ENCODE measurements at places on chromosomes 3 and 15. TPM values are rescaled to one million over a fixed set of nuclear protein-coding genes. Genes with fewer than 3 reads are reported as not detected.

ZNF774 gene
- 4.2 TPM for polyA plus RNA-seq

SLC28A1 gene
- 1.3 TPM for polyA plus RNA-seq

APOD gene
- 235 TPM for polyA plus RNA-seq

DNA sequence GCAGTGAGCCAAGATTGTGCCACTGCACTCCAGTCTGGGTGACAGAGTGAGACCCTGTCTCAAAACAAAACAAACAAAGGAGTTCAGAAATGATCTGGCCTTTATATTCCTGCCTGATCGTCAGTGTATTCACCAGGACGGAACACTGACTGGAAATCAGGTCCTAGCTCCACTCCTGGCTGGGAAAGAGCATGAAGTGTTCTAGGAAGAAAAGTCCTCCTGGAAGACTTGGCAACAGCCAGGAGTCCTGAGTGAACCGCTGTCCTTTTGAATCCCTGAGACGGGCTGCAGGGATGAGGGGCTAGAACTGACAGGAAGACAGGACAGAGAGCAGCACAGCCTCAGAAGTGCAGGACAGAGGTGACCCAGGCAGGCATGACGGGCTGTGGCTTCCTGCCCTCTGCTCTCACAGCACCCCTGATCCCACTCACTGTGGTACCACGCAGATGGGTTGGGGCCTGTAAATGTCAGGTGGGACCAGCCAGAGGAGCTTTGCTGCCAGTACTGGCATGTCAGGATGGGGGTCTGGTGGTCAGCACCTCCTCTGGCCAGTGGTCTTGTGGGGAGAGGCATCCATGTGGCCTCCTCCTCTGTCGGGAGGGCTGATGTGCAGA lies 23.5 kb downstream of the FAN1 start:
- no peak for DNase-seq

DNA sequence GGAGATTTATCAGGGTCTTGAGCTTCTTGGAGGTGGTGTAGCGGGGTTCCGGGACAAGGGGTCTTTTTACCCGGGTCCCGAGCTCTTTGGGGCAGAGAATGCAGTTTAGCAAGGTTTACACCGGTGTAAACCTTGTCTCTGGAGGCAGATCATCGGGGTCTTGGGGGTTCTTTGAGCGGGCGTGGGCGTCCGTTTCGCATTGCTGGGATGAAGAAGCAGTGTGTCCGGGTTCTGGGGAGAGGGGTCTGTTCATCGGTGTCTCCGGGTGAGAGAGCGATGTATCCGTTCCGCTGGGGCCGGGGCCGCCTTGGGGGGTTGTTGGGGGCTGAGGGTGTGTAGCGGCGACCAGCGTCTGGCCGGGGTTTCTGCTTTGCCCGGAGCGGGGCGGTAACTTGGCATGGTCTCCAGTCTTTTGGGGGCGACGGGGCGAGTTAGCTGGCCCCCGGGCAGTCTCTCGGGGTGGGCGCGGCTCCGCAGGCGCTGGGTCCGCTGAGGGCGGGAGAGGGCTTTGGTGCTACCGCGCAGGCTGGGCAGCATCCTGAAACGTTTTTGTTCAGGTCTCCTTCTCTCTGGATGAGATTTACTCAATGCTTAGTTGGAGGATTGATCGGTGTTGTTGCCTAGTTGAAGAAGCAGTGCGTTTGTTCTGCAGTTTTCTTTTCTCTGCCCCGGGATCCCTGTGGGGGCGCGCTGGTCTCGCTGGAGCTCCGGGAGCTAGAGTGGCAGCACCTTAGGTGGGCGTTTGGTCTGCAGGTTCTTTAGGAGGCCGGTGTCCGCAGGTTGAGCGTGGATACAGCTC lies 843 bp downstream of the GLCE start:
- DNase-seq: peak; percentile 32

- DNase-seq: no peak
Observed at GRCh38 chr3:127162947-127163645, 29.8 kb upstream of the PRR23E start.

DPH6 gene
- polyA plus RNA-seq: 7.6 TPM

- DNase-seq: no peak
Observed at GRCh38 chr3:156516961-156517360, 38.0 kb downstream of the SSR3 start.

- no peak for DNase-seq
Observed at GRCh38 chr3:36901588-36901987, 43.3 kb downstream of the TRANK1 start.

UBAP1L gene
- polyA plus RNA-seq: 0.65 TPM

DNA sequence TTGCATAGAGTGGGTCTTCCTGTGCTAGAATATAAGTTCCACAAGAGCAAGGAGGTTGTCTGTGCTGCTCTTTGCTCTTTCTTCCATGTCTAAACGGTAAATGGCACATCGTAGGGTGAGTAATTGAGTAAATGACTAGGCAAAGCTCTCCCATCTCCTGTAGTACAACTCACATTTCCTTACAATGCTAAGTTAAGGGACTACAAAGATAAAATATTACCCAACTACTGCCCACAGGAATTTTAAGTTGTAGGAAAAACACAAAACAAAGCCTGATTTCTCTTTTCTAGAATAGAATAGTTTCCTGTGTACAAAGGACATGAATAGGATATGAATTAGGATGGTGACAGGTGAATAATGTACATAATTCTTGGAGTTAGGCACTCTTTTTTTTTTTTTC lies 19.9 kb upstream of the LRIG1 start:
- DNase-seq: no peak

DNA sequence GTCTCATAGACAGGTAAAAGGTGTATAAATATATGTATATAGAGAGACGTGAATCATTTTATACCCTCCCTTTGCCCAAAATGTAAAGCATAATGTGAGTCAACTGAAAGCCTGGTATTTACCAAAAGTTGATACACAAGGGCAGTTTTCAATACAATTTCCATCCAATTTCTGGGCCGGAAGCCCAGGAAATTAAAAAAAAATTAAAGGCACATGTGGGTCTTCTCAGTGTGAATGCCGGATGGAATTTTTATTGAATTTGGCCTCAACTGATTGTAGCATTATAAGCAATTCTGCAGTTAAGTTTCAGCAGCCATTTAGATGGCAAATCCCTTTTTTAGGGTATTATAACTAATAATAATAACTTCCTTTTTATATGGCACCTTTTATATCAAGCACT lies 3.3 kb upstream of the CNTN3 start:
- no peak for DNase-seq

DNA sequence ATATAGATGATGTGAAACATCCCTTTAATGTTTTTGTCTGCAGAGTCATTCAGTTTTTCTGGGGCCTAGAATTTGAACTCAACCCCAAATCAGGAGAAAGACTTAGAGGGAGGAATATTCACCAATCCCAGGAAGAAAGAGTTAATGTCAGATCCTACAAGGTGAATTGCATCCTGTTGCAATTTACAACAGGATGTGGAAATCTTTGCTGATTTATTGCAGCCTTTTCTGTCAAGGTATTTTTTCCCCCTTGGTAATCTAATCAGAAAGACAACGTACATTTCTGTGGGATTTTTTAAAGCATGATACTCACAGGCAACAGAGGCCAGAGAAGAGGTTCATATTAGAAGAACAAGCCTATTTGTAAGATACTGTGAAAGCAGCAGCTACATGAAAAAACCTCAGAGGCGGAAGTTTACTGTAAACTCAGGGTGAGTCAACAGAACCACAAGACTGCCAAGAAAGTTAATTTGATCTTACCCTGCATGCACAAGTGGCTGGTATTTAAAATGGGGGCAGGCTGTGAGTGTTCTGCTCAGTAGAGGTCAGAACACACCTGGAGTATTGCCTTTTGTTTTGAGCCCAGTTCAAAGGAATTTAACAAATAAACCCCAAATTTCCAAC lies 531.9 kb downstream of the AGBL1 start:
- DNase-seq: no peak

DNA sequence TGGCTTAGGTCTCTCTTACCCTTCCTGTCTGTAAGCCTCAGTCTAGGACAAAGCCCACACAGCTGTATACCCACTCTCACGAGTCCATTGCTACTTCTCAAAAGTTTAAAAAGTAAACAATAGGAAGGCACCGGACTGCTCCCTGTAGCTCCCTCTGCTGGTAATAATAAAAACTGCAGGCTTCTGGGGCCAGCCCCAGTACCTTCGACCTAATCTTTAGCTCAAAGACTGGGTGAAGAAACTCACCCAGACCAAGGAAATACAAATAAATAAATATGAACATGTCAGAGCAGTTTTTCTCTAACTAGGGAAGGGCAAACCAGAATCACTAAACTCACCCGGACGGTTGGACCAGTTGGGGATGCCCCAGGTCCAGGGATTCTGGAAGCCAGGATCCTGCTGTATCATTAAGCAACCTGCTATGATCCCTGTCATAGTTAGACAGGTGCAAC lies 5.0 kb downstream of the FAM219B start:
- no peak for DNase-seq

IL5RA gene
- polyA plus RNA-seq: 0.15 TPM

GASK1A gene
- polyA plus RNA-seq: 0.48 TPM

DGKG gene
- polyA plus RNA-seq: 12.3 TPM

GRCh38 chr3:59243476-59243875 lies 193.7 kb upstream of the CFAP20DC start:
- DNase-seq: no peak

- no peak for DNase-seq
Observed at GRCh38 chr3:39445927-39446326, 21.6 kb upstream of the MOBP start.

- no peak for DNase-seq
Observed at GRCh38 chr3:127849368-127849767, 27.1 kb upstream of the MGLL start.

TLR9 gene
- 0.06 TPM for polyA plus RNA-seq

FSIP1 gene
- polyA plus RNA-seq: 1.9 TPM

DNA sequence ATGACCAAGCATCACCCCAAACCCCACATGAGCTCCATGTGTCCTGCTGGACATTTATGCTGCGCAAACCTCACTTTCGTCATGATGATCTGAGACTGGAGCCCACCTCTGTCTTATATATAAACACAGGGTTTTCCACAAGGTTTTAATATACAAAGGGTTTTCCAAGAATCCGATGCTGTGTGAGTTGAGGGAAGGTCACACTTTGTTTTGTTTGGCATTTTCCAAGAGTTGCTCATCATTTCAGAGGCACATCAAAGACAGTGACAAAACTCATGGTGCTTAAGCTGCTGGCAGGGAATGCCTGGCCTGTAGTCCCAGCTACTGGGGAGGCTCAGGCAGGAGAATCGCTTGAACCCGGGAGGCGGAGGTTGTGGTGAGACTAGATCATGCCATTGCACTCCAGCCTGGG lies 20.0 kb downstream of the EFCC1 start:
- no peak for DNase-seq

GHSR gene
- not detected for polyA plus RNA-seq

DNASE1L3 gene
- polyA plus RNA-seq: 3.1 TPM

GRCh38 chr3:168260859-168261258 lies 165.1 kb upstream of the GOLIM4 start:
- no peak for DNase-seq

GRCh38 chr3:41118461-41119390 lies 80.6 kb upstream of the CTNNB1 start:
- DNase-seq: no peak

GP9 gene
- not detected for polyA plus RNA-seq

- DNase-seq: no peak
Observed at GRCh38 chr3:153785901-153786300, 335.3 kb upstream of the ARHGEF26 start.

- DNase-seq: no peak
Observed at GRCh38 chr3:155895379-155895900, 25.0 kb downstream of the GMPS start.

DNA sequence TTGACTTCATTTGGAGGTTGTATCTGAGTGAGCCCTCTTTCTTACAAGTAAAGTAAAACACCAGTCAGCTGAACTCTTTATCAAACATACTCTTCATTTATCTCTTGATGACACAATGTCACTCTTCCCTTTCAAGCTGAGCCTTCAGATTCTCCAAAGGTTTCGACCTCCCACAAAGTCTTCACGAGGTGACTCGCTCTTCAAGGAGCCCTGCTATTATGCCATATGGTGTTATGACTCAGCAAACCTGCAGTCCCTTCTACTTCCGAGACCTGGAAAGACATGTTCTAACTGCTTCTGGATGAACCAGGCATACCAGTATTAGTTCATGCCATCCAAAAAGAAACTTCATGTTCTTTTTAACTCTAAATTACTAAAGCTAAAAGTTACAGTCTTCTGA lies 23.1 kb downstream of the AADAC start:
- DNase-seq: no peak

DNA sequence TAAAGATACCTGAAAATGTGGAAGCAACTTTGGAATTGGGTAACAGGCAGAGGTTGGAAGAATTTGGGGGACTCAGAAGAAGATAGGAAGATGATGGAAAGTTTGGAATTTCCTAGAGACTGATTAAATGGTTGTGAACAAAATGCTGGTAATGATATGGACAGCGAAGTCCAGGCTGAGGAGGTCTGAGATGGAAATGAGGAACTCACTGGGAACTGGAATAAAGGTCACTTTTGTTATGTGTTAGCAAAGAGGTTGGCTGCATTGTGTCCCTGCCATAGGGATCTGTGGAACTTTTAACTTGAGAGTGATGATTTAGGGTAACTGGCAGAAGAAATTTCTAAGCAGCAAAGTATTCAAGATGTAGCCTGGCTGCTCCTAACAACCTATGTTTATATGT lies 13.0 kb downstream of the MITF start:
- no peak for DNase-seq

CACNA1D gene
- polyA plus RNA-seq: 0.04 TPM

DNA sequence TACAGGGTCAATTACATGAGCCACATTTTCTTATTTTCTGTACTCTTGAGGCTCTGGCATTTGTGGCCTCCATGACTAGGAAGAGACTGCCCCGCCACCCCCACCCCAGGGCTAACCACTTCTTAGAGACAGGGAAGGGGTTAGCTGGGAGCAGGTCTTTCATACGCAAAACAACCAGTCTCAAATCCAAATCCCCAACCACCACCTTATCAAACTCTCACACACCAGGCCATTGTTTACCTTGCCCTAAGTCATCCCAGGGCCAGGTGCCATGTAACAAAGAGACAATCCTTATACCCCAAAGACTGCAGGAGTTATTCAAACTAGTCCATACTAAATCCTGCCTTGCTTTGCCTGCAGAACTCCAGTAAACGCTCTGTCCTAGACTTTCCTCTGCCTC lies 77.8 kb downstream of the B3GNT5 start:
- no peak for DNase-seq

DNA sequence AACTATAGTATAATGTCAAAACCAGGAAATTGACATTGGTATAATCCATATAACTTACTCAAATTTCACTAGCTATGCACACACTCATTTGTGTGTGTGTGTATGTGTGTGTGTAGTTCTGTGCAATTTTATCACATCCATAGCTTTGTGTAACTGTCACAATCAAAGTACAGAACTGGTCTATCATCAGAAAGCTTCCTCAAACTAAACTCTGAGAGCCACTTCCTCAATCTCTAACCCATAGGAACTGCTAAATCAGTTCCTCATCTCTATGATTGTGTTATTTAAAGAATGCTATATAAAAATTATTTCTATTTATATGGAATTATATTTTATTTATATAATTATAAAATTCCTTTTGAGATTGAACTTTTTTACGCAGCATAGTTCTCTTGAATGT lies 18.1 kb downstream of the LNP1 start:
- DNase-seq: no peak

OIP5 gene
- not detected for polyA plus RNA-seq

ZNF80 gene
- not detected for polyA plus RNA-seq
